ENCODE measurements at places on chromosomes 1 and 21.

DNA sequence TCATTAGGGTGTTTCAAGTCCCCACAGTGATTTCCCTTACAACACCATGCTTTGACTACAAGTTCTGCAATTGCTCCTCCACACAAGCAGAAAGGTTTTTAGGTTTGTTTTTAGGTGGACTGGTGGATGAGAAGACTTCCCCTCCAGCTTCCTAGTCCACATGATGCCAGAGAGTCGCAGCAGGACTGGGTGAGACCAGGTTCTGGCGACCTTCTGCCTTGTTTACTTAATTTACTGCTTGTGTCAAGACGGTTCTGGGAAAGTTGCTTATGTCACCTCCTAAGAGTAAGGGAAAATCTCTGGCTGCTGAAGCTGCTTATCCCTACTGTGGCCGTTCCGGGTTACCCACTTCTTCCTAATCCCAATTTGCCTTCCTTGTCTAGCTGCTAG lies 76.4 kb downstream of the GLUL start:
- DNase-seq, result no peak

GRCh38 chr1:26102526-26102925 lies 9.1 kb upstream of the PDIK1L start:
- no peak for DNase-seq

DNA sequence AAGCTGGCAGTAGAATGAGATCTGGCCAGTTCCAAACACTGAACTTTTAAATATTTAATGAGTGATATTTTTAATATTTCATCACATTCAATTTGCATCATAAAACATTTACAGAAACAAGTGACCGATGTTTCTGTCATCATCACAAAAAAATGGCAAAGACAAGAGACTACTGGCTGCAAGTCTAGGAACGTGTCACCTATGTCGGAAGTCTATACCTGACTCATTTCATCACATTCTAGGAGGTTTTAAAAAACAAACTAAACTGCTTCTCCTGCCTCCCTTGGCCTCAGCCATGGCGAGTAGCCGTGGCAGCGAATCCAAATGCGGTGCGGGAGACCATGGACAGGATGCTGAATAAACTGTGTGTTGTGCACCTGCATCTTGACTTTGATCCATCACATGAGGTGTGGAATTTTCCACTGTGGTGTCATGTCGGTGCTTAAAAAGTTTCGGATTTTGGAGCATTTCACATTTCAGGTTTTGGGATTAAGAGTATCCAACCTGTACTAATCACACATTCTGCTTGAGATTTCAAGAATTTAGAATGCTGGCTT lies 43.1 kb downstream of the CLSTN1 start:
- no peak for DNase-seq

DNA sequence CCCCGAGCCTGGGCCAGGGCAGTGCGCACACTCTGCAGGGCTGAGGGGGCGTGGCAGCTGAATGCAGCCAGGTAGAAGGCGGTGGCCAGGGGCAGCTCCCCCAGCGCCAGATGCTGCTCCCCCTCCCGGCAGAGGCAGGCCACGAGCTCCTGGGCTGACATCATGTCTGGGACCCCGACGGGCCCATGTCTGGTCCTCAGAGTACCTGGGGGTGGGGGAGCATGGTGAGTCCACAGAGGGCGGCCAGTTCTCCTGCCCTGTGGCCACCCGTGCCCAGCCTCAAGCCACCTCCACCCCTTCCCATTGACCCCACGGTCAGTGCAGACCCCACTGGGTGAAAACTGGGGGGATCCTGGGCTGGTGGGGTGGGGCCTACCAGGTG lies 838 bp downstream of the TTC34 start:
- no peak for DNase-seq

DNA sequence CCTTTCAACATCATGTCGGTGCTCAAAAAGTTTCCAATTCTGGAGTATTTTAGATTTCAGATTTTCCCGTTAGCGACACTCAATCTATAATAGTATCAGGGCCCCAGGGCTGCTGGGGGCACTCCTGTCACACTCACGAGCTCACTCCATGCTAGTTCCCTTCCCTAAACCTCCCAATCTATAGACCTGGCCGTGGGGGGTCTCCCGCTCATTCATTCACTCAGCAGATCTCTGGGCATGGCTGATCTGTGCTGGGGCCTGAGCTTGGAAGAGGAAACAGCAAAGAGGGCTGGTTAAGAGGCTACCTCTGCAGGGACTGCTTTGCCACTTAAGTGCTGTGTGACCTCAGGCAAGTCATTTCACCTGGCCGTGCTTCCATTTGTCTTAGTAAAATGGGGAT lies 46.8 kb upstream of the LAPTM5 start:
- DNase-seq, result no peak

GRCh38 chr1:159177272-159177907 lies 6.0 kb downstream of the CADM3 start:
- DNase-seq, result no peak

GRCh38 chr1:63634471-63634870 lies 41.3 kb downstream of the PGM1 start:
- no peak for DNase-seq

DNA sequence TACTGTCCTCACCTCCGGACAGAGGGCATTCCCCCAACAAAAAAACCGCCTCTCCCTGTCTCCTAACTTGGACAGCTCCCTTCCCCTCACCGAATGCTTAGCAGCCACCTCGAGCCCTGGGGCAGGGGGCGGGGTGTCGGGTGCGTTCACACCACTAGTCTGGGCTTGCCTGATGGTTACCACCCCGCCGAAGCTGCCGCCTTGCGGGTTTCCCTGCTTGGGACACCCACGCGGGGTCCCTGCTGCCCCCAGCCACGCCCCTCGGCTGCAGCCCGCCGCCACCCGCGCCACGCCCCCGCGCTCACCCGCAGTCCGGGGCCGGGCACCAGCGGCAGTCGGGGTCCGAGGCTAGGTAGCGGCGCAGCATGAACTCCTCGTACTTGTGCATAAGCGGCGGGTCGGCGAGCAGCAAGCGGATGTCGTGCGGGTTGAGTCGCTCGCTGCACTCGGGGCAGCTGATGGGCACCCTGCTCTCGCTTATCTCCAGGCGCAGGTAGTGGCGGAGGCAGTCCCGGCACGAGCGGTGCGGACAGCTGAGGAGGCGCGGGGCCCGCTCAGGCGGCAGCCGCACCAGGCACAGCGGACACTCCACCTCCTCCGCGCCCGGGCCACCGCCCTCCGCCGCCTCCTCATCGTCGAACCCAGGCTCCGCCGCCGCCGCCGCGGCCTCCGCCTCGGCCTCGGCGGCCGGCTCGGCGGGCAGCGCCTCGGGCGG lies 706 bp downstream of the RNF19B start:
- DNase-seq, result peak; percentile 29

DNA sequence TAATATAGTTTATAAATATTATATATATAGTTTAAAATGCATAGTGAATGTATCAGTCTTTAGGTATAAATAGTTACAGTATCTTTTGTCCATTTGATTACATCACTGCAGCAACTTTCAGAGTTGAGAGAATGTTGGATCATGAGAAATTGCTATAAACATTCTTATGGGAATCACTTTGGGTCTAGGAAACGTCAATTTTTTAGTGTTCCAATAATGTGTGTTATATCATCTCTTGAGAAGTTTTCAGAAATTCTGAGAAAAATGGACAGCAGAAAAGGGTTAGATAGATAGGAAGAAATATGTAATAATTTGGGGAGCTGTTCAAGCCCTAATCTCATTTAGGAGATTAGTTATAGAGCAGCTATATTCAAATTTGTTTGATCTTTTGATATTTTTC lies 185.2 kb upstream of the SGIP1 start:
- no peak for DNase-seq

GRCh38 chr1:167746013-167746672 lies 24.4 kb downstream of the MPZL1 start:
- no peak for DNase-seq

DNA sequence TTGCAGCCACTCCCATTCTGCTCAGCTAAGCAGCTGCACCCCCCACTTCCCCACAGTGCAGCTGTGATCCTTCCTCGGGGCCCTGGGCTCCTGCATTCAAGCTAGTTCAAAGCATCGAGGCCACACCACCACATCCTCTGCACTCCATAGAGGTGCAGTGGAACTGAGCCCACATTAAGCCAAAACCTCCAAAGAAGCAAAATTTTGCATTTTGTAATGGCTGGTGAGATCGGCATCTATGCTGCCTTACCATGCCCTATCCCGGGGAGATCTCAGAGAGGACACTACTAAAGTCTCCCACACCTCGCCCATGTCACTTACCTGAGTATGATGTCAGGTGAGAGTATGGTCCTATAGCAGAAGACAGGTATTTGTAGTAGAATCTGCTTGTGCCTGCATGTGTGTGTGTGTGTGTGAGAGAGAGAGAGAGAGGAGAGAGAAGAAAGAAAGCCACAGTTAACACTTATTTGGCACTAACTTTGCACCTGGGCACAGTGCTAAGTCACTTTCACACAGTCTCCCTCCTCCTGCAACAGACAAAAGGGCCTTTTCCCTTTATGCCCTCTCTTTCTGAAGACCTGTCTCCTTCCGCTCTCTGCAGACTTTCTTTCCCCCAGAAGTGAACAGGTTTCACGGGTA lies 89.8 kb downstream of the KIF14 start:
- DNase-seq, result no peak

DNA sequence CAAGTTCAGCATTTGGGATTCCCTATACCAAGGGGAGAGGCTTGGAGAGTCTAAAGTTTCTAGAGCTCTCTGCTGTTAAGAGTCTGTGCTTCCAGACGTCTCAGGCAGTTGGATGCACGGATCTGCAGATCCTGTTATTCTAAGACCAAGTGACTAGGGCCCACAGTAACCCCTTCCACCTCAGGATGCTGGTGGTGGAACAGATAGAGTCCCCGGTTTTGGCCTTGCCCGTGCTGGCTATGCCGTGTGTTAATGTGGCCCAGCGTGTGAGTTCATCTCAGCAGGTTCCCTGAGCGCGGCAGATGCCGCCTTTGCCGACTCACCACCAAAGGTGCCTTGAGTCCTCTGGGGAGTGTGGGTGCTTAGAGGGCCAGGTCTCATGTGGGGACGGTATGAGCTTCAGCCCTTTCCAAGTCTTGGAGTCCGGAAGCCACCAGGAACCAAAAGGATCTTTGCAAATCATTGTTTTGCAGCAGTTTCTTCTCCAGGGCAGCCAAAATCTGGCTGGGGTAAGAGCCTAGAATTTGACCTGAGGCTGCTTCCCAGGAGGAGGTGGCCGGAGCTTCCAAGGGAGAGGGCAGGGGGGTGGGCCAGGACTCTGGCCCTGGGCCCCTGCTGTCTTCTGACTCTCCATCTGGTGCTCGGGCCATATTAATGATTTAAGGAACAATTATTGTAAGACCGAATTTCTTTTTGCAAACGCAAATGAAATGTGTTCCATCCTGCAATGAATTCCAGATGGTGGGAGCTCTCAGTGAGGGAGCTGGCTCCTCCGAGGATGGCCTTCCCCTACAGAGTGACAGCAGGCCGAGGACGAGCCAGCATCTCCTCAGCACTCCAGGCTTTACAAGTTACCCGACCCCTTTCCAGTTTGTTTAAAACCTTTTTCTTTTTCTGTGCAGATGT lies 205.7 kb downstream of the FOXD2 start:
- no peak for DNase-seq

DNA sequence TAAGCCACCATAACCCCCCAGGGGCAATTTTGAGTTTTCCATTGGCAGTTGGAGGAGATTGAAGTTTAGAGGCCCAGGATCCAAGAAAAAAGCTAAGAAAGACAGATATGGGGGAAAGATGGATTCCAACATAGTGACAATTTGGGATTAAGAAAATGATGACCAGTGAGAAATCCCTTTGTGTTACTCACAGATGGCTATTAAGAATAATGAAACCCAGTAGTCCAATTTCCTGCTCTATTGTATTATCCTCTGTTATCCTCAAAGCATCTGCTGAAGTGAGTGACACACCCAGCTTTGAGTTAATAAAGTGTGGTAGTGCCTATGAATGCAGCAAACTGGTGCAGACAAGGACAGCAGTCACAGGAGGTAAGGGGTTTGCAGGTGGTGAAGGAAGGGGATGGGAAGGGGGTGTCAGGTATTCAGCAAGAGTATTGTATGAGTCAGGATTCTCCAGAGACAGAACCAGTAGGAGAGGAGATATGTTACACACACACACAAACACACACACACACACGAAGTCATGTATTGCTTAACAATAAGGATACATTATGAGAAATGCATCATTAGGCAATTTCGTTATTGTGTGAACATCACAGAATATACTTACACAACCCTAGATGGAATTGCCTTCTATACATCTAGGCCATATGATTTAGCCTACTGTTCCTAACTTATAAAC lies 112.4 kb upstream of the VANGL1 start:
- DNase-seq, result no peak

- no peak for DNase-seq
Measured at GRCh38 chr21:36908260-36908908, 58.1 kb downstream of the HLCS start.

GRCh38 chr1:25874635-25875153 lies 814 bp downstream of the PAQR7 start:
- peak; percentile 8 for DNase-seq

DNA sequence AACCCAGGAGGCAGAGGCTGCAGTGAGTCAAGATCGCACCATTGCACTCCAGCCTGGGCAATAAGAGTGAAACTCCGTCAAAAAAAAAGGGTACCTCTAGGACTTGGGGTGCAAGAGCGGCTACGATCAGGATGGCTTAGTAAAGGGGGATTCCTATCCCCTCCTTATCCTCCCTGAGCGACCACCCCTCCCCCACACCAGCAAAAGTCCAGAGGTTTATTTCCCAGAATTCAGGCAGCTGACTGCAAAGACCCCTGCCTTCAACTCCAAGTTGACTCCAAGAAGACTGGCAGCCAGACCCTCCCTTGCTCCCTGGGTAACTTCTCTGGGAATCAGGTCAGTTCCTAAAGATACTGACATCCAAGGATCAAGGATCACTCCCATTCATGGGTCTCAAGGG lies 12.4 kb upstream of the PRDM16 start:
- DNase-seq, result no peak

DNA sequence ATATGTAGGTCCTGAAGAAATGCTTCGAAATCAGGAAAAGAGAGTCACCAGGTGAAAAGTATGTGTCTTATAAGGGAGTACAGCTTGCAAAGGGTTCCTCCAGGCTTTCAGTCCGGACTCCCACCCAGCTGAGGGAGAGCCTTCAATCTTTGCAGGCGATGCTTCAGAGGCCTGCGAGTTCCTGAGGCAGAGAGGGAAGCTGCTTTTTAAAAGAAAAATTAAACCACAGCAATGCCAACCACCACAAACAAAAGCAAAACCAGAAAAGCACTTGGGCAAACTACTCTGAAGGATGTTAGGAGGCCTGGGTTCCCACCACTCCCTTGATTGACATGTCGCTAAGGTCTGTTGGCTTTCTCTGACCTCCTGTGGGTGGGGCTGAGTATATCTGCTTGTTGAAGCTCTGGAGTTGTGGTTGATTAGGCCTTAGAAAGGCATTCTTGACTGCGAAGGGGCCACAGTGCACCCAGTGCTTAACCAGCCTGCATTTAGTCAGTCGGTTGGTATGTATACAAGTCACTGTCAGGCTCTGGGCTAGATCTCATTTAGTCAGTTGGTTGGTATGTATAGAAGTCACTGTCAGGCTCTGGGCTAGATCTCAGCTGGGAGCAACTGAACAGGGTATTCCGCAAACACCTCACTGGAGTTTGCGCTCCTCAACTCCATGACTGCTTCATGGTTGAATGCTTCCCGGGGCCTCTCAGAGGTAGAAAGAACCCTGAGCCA lies 1.2 kb downstream of the NIPAL3 start:
- DNase-seq, result no peak

- no peak for DNase-seq
Measured at GRCh38 chr1:229554886-229555621, 3.5 kb downstream of the ABCB10 start.

Measured in stimulated activated CD4-positive, alpha-beta T cell treated with anti-CD3 and anti-CD28 coated beads, TNF-alpha, amount 100 ng/mL, for 48 hours (primary cell).